ENCODE measurements at places on chromosomes 3 and 15.

DNA sequence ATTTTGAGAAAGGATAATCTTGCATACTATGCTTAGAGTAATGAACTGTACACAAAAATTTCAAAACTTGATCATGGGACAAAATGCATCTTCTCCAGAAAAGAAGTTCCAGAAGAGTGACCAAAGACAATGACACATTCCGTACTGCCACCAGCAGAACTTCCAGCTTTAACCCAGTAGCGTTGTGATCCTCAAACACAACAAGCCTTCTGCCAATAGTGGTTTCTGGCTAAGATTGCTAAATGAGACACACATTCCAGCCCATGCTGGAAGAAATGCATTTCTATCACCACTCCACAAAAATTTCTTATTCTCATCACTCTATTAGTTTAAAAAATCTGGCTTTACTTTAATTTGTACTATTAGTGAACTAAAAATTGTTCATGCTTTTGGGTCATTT is 334.9 kb downstream of the TBC1D5 start:
- no peak for DNase-seq

- no peak for DNase-seq
Observed at GRCh38 chr3:20683910-20684309, 497.9 kb upstream of the SGO1 start.

- peak; percentile 48 for DNase-seq
Observed at GRCh38 chr3:48399387-48400172, 27.6 kb downstream of the FBXW12 start.

GRCh38 chr15:50140983-50141382 is 21.9 kb upstream of the ATP8B4 start:
- DNase-seq: no peak

DNA sequence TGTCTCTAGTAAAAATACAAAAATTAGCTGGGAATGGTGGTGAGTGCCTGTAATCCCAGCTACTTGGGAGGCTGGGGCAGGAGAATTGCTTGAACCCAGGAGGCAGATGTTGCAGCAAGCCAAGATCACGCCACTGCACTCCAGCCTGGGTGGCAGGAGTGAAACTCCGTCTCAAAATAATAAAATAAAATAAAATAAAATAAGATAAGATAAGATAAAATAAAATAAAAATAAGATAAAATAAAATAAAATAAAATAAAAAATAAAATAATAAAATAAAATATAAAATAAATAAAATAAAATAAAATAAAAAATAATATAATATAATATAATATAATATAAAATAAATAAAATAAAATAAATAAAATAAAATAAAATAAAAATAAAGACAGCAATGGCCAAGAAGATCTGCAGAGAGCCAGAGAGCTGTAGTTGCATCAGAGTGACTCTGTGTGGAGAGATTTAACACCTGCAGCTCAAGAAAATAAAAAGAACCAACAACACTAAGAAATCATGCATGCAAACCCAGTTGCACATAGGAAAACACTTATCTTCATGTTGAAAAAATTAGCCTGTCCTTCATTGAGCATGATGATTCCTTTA is 25.9 kb downstream of the LIPH start:
- no peak for DNase-seq

DNA sequence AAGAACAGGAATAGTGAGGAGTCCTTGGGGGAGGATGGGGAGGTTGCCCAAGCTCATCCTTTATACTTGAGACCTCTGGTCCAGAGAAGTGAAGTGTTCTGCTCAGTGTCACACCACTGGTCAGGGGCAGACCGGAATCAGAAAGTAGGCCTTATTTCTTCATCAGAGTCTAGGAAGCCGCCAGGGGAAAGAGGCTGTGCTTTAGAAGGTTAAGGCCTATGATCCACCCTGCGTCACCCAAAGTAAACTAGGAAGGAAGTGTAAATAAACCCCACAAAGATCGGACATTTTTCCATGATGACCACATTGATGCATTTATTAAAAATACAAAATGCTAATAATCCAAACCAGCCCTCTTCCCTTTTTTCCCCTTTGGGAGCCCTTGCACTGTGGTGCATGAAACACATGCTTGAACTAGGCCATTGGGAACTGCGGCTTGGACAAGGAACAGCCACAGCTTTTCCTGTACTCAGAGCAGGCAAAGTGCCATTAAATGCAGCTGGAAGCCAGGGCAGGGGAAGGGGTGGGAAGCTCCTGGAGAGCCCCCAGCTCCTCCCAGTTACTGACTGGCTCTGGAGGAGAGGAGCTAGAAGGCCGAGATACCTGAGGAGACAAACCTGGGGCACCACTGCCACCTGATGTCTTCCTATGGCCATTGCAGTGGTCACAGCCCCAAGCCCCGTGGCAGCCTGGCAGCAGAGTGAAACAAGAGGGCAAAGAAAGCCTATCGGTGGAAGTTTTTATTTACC is 37.0 kb downstream of the CDC25A start:
- DNase-seq: peak; percentile 79

DNA sequence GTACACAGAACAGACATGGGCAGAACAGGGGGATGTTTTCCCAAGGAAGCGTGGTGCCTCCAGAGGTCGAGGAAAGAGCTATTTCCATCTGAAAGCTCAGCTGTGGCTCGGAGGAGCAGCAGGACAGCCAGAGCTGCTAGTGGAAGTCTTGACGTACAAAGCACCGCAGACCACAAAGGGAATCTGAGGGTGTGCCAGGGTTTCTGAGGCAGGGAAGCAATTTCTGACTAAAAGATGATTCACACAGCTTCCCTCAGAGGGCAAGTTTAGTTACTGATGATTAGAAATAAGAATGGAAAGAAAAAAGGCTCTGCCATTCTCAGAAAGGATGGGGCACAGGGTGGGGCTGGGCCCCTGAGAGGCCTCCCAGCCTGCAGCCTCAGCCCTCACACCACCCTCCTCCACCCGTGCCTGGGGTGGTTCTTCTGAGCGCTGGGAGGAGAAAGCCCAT is 45.8 kb upstream of the SEC13 start:
- DNase-seq: peak; percentile 72

DNA sequence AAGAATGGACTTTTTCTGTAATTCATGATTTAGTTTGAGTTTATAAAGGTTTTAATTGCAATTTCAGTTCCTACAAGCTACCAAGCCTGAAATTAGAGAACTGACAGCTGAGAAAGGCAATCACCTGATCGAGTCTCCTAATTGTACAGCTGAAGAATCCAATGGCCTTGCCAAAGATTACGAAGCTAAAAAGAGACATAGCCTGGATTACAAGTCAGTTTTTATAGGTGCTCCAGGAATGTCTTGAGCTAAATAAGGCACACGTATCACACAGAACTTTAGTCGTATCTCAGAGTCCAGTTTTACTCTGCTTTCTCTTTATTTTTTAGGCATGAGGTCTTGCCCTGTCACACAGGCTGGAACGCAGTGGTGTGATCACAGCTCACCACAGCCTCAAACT is 6.6 kb downstream of the DPH3 start:
- DNase-seq: no peak

DNA sequence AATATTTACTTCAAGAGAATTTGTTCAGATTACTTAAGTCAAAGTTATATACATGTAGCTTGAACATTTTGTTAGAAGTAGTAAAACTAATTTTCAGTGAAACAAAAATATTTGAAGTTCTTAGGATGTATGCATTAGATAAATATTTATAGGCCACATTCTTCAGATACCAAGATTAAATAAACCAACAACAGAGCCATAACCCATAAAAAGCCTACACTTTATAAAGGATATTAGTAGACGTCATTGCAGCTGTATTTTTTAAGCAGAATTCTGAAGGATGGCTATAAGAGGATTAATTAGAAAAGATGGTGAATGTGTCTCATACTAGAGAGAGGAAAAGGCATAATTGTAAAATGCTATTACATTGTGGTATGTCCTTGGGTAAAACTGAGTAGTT is 449.7 kb upstream of the ALCAM start:
- DNase-seq: no peak

GRCh38 chr15:79777916-79778315 is 118.9 kb downstream of the MTHFS start:
- DNase-seq: no peak

DNA sequence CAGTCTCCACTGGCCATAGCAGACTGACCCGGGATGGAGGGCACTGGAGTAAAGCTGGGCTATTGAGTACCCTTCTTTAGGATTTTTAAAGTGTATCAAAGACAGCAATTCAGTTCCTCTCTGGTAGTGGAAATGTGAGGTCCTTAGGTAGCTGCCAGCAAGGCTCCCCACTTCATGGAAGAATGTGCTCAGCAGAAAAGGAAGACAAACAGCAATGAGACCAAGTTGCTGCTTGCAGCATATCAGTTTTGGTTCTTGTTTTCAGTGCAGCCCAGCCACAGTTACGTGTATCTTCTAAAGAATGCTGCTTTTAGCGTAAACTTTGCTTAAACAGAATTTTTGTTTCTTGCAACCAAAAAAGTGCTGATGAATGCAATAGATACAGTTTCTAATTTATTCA is 374.0 kb upstream of the CBLB start:
- no peak for DNase-seq

GRCh38 chr15:27254055-27254454 is 283.1 kb downstream of the GABRG3 start:
- no peak for DNase-seq

- DNase-seq: no peak
Observed at GRCh38 chr3:150248116-150248887, 159.8 kb upstream of the TSC22D2 start.

DNA sequence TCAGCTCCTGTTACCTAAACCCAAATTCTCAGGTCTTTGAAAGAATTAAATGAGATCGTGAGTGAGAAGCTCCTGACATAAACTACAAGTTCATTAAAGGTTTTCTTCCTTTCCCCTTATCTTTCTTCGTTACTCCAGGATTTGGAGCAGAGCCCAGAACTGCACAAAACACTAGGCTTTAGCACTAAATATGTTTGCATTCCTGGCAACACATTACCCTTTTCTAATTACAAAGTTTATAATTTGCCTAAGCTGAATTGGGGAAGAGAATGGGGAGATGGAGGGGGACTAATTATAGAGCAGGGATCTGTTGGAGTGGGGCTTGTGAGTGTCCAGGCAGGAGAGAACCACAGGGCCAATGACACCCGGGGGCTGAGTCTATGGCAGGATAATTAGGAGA is 109.7 kb downstream of the SV2B start:
- no peak for DNase-seq

GRCh38 chr3:194425399-194425798 is 26.3 kb upstream of the GP5 start:
- DNase-seq: no peak

DNA sequence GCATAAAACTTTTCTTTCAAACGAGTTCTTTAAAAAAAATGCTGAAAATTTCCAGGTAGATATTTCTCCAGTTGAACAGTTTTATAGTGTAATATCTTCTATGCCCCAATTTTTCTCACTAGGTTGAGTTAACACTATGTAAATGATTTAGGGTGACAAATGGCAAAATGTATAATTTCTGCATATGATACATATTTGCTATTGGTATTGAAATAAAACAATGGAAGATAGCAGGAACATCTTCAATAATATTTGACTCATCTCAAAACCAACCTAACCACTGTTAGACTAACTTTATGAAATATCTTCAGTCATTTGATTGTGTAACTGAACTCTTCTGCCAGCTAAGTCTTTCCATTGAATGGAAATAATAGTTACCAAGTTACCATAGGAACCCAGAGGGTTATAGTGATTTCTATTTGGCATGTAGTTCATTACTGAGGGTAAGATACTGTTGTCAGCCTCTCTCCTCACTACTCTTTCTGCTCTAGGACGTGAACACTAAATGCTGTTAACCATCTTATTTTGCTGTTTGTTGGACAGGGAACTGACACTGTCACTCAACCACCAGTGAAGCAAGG is 824.7 kb upstream of the NECTIN3 start:
- no peak for DNase-seq

- no peak for DNase-seq
Observed at GRCh38 chr3:49386056-49386756, 25.6 kb downstream of the RHOA start.

DNA sequence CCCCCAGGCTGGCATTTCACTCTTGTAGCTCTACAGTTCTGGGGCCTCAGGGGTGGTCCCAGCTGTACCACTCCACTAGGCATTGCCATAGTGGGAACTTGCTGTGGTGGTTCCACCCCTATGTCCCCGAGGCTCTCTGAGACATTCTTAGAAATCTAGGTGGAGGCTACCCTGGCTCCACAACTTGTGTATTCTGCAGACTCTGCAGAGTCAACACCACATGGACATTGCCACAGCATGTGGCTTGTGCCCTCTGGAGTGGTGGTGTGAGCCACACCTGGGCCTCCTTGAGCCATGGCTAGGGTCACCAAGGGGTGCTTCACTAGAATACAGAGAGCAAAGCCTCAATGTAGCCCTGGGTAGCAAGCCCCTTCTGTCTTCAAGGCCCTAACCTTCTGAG is 54.4 kb upstream of the STRIT1 start:
- DNase-seq: no peak

DNA sequence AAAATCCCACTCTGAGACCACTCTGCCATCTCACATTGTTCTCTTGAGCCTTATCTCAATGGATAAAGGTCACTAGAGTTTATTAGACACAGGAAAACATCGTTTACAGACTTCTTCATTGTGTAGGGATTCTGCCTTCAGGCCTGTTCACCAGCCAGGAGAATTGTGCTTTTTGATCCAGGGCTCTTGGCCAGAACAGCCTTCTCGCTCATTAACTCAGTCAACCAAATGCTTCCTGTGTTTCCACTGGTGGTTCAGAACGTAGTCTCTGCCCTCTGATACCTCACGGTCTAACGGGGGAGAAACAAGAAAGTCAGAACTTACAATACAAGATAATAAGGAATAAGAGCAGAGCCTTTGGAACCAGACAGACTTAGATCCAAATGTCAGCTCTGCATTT is 54.2 kb upstream of the TSEN2 start:
- DNase-seq: no peak

DNA sequence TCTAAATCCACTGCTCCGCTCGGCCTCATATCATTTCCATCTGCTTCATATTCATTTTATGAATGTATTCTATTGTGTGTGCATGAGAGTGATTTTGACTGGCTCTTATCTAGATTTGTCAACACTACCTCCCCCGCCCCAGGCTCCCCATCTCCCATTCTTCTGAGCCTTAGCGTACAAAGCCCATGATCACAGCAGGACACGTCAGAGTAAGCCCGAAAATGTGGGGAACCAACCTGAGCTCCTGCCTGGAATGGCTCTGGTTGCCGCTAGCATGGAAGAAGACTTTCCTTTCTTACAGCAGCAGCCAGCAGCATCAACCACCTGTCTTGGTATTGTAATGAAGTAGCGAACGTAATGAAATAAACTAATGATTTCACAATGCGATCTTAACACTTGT is 61.4 kb downstream of the GABRB3 start:
- no peak for DNase-seq

DNA sequence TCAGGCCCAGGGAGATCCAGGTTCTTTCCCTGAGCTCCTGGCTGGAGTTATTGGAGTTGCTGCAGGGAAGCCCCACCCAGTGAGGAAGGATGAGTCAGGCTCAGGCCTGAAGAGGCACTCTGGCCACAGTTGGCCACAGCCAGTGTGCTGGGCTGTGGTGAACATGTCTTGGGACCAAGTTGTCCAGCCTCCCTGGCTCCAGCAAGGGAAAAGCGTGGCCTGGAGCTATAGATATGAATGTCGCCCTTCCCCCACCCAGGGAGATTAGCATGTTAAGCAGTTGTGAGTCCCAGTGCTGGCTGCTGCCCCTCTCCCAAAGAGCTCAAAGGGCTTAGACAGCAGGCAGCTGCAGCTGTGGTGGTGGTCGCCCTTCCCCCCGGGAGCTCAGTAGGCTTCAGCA is 963.2 kb downstream of the ROBO2 start:
- no peak for DNase-seq
